Nephron progenitor cell (in vitro differentiated cells): ENCODE measurements at places on chromosomes 16 and 17.

- H3K27ac ChIP-seq, result peak overlapping the region; percentile 92
- peaks cover 11% of the 10 kb centered on the region for H3K27me3 ChIP-seq
- H3K36me3 ChIP-seq, result no peaks in the 10 kb centered on the region
- H3K4me1 ChIP-seq, result peaks cover 92% of the 10 kb centered on the region
- no peak for DNase-seq
These were observed 18.6 kb downstream of the FOXN1 start for GRCh38 chr17:28524476-28525424.

DNA sequence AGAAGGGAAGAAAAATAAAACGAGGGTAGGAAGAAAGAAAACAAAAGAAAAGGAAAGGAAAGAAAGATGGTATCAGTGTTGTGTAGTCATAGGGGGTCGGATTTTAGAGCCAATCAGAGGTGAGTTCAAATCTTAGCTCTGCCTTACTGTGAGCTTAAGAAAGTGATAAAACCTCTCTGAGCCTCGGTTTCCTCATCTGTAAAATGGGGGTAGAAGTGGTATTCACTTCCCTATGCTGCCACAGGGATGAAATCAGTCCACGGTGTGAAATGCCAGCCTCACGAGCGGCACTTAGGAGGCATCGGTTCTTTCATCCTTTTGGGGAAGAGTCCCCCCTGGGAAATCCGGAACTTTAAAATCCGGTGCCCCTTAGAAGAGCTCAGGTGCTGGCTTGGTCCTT lies 6.1 kb downstream of the KCNG4 start:
- no peaks in the 10 kb centered on the region for H3K36me3 ChIP-seq
- no peak for DNase-seq
- H3K27ac ChIP-seq, result no peak overlapping the region
- H3K27me3 ChIP-seq, result peaks cover 3% of the 10 kb centered on the region

- H3K27ac ChIP-seq, result peak overlapping the region; percentile 36
- DNase-seq, result peak; percentile 58
- no peaks in the 10 kb centered on the region for H3K27me3 ChIP-seq
- H3K4me3 ChIP-seq, result no peak overlapping the region
- H3K4me1 ChIP-seq, result peaks cover 30% of the 10 kb centered on the region
These were observed 32.8 kb upstream of the NUDT16L1 start for GRCh38 chr16:4660454-4661007.

DNA sequence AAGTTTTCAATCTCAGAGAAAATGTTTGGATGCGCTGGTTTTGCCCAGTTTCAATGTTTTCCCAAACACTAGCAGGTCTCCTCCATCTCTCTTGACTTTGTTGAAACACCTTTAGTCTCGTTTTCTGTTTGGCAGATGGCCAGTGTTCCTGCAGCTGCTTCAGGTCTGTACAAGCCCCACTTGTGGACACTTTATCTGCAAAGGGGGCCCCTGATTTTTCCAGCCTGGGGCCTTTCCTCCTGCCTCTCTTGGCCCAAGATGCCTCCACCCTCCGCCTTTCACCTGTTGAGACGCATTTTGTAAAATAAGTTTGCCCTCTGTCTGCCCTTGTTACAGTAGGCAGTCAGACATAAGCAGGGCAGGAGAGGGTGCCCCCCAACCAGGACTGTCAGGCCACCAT lies 21.8 kb upstream of the PRM1 start:
- no peak overlapping the region for H3K4me3 ChIP-seq
- no peak for DNase-seq
- peaks cover 21% of the 10 kb centered on the region for H3K27me3 ChIP-seq
- no peak overlapping the region for H3K27ac ChIP-seq
- peaks cover 9% of the 10 kb centered on the region for H3K4me1 ChIP-seq
- no peaks in the 10 kb centered on the region for H3K36me3 ChIP-seq

DNA sequence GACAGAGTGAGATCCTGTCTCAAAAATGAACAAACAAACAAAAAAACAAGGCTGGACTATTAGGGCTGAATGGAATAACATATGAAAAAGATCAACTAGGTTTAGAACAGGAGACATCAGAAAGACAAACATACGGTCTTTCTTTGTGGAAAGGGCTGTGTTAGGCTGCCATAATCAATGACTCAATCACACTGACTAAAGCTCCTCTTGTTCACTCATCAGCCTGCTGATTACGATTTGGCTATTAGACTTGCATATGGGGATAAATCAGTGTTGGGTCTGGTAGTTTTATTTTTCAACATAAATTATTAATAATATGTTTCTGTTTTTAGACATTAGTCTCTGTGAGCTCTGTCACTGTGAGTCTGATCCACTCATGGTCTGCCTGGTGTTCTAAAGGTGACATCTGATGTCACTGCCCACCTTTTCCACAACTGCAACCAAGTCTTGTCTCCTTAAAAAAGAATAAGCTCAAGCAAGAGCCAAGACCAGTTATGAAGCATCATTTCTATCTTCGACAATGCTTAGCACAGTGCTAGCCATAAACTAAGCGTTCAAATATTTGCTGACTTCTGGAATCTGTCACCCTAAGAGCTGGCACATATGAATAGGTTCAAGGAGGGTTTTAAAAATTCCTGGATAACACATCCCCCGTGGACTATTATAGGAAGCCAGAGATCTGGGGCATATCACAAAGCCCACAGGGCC lies 10.2 kb downstream of the CFAP20 start:
- H3K27me3 ChIP-seq, result no peaks in the 10 kb centered on the region
- no peak overlapping the region for H3K4me3 ChIP-seq
- H3K36me3 ChIP-seq, result peaks cover 35% of the 10 kb centered on the region
- no peak for DNase-seq
- H3K4me1 ChIP-seq, result peaks cover 45% of the 10 kb centered on the region
- H3K27ac ChIP-seq, result no peak overlapping the region

DNA sequence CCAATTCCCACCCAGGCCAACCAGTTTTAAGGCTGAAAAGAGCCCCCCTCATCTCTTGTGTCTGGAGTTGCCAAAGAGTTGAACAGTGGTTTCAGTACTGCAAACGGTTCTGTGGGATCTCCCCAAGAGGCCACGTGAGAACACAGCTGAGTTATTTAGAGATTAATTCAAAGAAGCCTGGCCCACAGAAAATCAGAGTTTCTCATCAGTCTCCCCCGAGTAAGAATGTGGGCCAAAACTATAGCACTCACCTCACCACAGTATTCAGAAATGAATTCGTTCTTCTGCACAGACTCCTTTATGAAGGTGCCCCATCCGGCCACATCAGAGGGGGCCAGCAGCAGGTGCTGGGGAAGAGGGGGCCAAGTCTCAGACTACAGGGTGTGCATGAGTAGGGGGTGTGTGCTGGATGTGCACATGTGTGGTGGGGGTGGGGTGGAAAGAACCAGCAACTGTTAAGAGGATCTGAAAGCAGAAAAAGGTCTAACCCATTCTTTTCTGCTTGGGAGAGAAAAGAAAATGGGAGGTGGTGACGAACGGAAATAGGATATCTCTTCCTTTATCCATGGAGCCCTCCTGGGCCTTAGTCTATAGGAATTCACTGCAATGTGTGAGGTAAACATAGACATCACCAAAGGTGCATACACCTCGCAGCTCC lies 22.6 kb downstream of the CNTNAP1 start:
- H3K27me3 ChIP-seq, result peaks cover 6% of the 10 kb centered on the region
- no peak overlapping the region for H3K4me3 ChIP-seq
- no peak overlapping the region for H3K27ac ChIP-seq
- peaks cover 69% of the 10 kb centered on the region for H3K36me3 ChIP-seq

DNA sequence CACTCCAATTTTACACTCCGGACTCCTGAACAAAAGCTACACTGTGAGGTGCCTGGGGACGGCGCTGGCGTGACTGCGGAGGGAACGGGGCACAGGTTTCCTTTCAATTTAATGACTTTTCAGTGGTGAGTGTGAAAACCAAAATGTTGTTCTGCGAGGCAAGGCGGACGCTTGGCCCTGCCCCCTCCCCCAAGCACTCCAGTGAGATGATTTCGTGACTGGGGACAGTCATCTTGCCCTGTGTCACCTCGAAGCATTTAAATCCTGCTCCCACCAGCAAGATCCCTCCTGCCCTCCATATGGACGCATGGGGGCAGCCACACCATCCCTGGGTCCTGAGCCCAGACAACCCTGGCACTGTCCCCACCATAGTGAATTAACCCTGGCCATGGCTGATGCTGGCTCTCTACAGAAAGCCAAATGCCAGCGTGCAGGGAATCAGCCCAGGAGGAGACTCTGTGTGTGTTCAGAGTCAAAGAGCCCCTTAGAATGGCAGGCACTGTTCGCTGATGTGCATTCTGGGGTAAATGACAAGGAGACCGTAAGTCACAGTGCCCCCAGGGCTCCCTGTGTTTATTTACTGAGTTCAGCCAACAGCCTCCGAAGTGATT lies 41.0 kb downstream of the C16orf95 start:
- peaks cover 34% of the 10 kb centered on the region for H3K27me3 ChIP-seq
- DNase-seq, result peak; percentile 24
- H3K4me3 ChIP-seq, result peak overlapping the region; percentile 45
- H3K4me1 ChIP-seq, result peaks cover 55% of the 10 kb centered on the region
- H3K27ac ChIP-seq, result peak overlapping the region; percentile 96

GRCh38 chr17:32529604-32530003 lies 42.8 kb downstream of the CDK5R1 start:
- H3K36me3 ChIP-seq, result peaks cover 7% of the 10 kb centered on the region
- no peak for DNase-seq

DNA sequence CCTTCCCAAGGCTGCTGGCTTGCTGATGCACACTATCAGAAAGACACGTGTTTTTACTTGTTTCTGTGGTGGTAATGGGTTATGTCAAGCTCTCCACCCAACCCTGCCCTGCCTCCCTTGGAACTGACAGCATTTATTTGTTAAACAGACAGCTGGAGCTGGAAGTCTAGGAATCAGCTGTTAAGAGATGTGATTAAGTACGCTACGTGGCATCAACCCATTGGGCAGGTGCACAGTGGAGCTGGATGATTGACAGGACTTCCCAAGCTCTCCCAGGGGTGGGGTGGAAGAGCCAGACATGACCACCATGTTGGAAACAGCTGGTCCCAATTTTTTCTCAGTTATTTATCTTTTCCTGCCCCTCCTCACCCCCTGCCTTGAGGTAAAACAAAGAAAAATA lies 49.4 kb downstream of the ADAMTS18 start:
- no peak for DNase-seq
- no peaks in the 10 kb centered on the region for H3K4me1 ChIP-seq
- no peak overlapping the region for H3K27ac ChIP-seq

GRCh38 chr16:23962001-23962400 lies 126.2 kb downstream of the PRKCB start:
- no peak overlapping the region for H3K27ac ChIP-seq
- peaks cover 15% of the 10 kb centered on the region for H3K27me3 ChIP-seq
- no peaks in the 10 kb centered on the region for H3K36me3 ChIP-seq
- no peak overlapping the region for H3K4me3 ChIP-seq
- H3K4me1 ChIP-seq, result peaks cover 2% of the 10 kb centered on the region
- no peak for DNase-seq

DNA sequence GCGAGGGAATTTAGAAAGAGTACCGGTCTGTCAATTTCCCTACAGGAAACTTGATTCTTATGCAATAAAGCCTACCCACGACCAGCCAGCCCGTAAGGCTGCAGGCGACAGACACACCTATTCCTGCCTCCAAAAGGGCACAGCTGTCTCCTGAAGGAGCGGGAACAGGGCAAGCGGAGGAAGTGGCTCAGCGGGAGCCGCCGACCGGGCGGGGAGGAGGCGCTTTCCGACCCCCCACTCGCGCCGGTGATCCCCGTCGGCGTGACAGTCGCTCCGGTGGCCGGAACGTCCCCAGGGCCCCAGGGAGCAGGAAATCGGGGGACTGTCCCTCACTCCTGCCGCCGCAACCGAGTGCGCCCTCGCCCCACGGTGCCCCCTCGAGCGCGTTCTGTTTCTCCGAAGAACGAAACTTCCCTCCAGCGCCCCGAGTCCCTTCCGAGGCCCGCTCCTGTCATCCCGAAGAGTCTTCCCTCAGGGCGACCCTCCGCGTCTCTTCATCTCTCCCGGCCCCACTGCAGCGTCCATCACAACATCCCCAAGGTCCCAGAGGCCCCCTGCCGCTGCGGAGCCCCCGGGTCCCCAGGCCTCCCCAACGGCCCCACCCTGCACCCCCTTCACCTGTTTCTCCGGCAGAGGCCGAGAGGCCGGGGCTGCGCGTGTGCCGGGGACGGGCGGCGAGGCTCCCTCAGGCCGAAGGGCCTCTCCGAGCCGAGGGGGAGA lies 421 bp downstream of the STAT3 start:
- H3K4me3 ChIP-seq, result peak overlapping the region; percentile 95
- peaks cover 32% of the 10 kb centered on the region for H3K4me1 ChIP-seq
- H3K27ac ChIP-seq, result peak overlapping the region; percentile 86
- peaks cover 4% of the 10 kb centered on the region for H3K36me3 ChIP-seq

DNA sequence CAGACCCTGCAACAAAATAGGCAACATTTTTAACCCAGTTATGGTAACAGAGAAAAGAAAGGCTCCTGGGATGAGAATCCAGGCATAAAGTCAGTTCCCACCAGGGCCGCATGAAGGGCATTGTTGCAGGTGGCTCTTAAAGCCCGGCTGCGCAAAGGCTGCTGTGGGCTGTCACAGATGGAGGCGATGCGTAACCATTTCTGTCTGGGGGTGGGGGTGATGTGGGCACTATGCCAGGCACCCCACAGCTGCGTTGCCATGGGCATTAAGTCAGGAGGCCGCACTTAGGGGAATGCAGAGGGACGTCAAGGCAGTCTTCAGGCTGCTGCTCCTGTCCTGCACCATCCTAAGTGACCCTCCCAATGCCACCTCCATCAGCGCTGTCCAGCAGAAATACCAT lies 228.4 kb downstream of the CPPED1 start:
- no peaks in the 10 kb centered on the region for H3K36me3 ChIP-seq
- no peak for DNase-seq

GRCh38 chr17:77526728-77527350 lies 386.1 kb downstream of the SEC14L1 start:
- peak overlapping the region; percentile 16 for H3K4me3 ChIP-seq
- no peak overlapping the region for H3K27ac ChIP-seq
- peaks cover 38% of the 10 kb centered on the region for H3K27me3 ChIP-seq
- DNase-seq, result no peak
- H3K4me1 ChIP-seq, result peaks cover 12% of the 10 kb centered on the region

DNA sequence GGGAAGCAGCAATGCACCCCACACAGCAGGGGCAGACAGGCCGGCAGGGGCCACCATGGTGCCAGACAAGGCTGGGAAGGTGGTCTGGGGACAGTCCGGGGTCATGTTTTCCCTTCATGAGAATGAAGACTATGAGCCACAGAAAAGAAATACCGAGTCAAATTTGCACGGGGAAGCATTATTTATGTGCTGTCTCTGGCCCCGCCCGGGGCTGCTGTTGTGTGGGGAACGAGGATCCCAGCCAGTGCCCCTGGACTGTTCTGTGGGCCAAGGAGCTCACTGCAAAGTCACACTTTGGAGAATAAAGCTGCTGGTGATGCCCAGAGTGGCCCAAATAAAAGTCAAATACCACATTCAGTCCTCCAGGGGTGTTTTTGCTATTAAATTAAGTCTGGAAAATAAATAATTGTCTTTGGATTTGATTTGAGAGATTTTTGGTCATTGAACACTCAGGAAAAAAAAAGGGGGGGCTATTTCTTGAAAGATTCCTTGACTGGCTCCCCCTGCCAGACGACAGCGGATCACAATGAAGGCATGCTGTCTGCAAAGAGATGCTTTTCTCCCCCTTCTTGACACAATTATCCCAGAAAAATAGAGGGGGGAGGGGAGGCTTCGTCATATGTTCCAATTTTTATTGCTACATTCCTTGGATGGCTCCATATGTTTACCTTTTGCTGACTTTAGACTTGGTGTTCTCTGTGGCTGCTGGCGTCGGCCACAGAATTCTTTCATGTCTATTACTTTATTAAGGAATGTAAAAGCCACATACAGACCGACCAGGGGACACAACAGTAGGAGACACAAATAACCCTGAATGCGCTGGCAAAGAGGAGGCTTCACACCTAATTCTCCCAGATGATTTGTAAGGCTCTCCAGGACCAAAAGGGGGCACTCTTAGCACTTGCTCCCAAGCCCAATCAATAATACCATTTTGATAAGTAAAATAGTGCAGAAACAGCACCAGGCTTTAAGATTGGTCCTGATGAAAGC lies 27.1 kb upstream of the ANKFN1 start:
- no peak overlapping the region for H3K4me3 ChIP-seq
- no peaks in the 10 kb centered on the region for H3K36me3 ChIP-seq
- DNase-seq, result peak; percentile 12
- no peak overlapping the region for H3K27ac ChIP-seq
- H3K4me1 ChIP-seq, result peaks cover 15% of the 10 kb centered on the region
